ENCODE measurements at places on chromosomes 16 and 17.

GRCh38 chr17:142876-143784, 5.8 kb downstream of the SCGB1C2 start:
- DNase-seq: no peak

- no peak for DNase-seq
These were observed 835 bp downstream of the NME4 start for GRCh38 chr16:397736-398332.

DNA sequence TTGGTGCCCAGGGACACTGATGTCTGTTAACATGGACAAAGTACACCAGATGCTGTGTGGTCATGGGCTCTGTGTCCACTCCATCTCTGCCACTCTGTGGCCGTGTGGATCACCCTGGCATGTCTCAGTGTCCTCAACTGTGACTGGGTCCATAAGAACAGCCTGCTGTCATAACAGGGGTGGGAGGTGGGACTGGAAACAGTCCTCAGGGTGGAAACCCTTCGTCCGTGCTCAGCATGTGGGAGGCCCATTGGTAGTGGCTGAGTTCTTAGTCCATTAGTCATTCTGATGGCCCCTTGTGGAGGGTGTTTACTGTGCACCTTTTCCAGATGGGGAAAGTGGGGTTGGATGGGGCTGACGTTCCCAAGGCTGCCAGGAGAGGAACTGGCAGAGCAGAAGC, 12.8 kb downstream of the FLYWCH2 start:
- no peak for DNase-seq

- no peak for DNase-seq
These were observed 337.7 kb downstream of the TOX3 start for GRCh38 chr16:52209227-52209626.

DNA sequence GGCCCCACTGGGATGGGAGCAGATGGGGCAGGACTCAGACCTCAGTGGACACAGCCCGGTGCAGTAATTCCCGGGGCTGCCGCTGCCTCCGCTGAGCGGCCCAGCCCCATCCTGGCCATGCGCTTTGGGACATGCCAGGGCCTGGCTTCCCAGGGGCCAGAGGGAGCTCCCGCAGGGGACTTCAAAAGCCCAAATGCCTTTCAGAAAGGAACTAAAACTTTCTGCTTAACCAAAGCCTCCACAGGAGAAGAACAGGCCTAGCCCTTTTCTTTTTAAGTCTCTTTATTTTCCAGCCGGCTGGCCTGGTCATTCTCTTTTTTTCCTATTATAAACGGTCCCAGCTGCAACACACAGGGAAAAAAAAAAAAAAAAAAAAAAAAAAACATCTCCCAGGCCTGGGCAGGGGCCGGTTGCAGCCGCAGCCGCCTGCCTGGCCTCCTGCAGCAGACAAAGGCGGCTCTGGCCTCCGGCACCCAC, 10.7 kb upstream of the ZNF423 start:
- DNase-seq: no peak

GRCh38 chr16:4681471-4682083, 11.8 kb upstream of the NUDT16L1 start:
- no peak for DNase-seq

- no peak for DNase-seq
These were observed 6.7 kb downstream of the MNT start for GRCh38 chr17:2393954-2394749.

- no peak for DNase-seq
These were observed 7.9 kb downstream of the ERI2 start for GRCh38 chr16:20798364-20798763.

- no peak for DNase-seq
These were observed 1.6 kb downstream of the AMFR start for GRCh38 chr16:56423584-56424403.

GRCh38 chr17:68584581-68585303, 16.4 kb downstream of the FAM20A start:
- no peak for DNase-seq

DNA sequence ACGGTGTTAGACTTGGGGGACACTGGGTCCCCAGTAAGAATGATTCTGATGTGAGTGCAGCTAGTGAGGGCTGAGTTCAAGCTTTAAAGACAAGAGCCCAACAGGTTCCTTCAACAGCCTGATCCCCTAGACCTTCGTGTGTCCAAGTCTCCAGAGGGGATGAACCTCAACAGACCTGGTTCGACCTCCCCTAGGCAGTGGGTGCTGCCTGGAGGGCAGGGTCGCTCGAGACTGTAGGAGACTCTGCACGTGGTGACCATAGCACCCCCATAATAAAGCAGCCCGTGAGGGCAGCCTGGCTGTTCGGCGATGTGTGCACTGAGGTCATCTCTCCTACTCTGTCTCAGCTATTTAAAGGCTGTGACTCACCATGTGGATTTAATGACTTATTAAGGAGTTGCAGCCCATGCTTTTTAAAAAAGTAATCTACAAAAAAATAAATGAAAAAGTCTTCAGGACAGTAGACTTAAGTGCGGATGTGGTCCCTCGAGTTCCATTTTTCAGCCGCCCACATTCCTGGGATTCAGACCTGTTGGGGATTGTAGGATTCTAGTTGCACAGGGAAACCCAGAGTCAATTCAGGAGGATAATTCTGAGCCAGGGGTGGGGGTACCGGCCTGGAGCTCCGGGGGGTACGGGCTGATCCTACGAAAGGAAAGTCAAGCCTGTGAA, 23.4 kb upstream of the METRNL start:
- DNase-seq: no peak

GRCh38 chr16:3980253-3981111, 100.0 kb upstream of the CREBBP start:
- no peak for DNase-seq

- no peak for DNase-seq
These were observed 240.3 kb upstream of the IRX3 start for GRCh38 chr16:54526916-54527315.

- DNase-seq: no peak
These were observed 24.1 kb downstream of the ALOX15B start for GRCh38 chr17:8062807-8063483.

DNA sequence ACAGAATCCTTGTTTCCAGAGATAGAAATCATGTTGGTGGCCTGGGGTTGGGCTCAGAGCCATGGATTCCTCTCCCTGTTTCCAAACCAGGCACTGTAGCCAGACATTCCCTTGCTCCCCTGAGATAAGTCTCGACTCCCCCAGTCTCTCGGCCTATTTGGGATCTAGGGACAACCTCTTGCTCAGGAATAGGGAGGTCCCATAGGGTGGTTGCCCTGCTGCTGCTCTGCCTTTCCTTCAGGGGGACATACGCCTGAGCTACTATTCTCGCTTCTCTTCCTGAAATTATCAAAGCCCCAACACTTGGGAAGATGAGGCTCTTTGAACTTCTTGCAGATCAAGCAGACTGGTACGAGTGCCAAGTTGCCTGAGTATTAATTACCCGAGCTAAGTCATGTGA, 58.0 kb downstream of the TBX4 start:
- no peak for DNase-seq

DNA sequence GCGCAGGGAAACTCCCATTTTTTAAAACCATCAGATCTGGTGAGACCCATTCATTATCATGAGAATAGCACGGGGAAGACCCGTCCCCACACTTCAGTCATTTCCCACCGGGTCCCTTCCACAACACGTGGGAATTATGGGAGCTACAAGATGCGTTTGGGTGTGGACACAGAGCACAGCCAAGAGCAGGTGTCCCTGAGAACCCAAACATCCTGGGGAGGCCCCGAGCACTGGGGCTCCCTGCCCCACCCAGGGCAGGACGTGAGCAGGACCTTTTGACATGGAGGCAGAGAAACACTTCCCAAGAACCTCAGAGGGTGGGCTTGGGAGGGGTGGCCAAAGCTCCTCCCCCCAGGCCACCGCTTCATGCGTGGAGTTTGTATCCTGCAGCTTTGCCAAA, 89.9 kb upstream of the DNAH17 start:
- no peak for DNase-seq

GRCh38 chr17:67049025-67049739, 4.8 kb downstream of the CACNG1 start:
- no peak for DNase-seq

DNA sequence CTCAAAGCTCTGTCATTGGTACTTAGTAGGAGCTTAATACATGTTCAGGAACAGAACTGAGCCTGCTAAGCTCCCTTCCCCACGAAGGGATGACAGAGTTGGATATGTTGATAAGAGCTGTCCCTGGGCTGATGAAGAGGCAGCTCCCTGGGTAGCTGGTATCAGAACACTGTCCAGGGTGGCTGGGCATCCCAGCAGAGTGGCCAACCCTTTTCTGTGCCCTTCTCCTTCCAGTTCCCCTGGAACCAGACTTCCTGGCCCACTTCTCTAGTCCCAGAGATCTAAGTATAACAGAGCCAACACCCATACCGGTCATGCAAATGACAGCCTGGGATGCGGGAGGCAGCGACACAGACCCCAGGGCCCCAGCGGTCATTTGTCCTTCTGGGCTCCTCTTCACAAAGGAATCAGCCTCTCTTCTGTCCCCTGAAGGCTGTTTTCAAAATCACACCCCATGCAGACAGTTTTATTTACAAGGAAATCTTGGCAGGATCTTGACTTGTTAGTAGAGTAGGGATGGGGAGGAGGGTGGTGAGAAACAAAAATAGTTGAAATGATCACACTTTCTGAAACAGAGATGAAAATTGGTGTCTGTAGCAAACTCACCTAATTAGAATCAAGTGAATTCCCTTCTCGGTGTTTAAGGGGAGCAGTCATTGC, 1.4 kb upstream of the RHBDL3 start:
- DNase-seq: no peak

- DNase-seq: no peak
These were observed 23.4 kb downstream of the LPCAT2 start for GRCh38 chr16:55532227-55532626.

DNA sequence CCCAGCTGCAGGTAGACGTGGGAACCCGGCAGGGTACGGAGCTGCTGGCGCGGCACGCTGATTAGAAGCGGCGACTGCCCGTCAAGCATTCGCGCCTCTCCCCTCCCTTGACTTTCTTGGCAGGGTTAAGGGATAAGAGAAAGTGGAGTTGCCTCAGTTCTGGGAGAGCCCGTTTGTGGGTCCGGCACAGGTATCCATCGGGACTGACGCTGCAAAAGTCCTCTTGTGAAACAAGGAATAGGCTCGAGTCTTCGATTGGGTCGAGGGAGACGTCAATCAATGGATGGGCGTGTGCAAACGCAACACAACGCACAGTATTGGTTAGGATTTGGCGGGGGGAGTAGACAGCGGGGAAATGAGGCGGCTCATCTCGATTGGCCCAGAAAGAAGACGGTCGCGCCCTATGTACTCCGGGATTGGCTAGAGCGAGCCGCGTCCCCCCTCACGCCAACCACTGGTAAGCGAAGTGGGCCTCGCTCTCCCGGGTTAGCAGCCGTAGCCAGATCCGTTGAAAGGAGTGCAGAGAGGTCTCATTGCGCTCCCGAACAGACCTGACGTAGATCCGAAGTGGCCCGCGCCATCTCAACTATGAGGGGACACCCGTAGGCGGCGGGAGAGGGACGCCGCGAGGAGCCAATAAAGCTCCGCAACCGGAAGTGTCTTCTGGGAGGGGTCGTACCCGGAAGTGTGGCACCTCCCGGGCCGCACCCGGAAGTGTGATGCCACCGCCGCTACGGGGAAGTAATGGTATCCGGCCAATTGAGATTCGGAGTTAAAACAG, at the start of gene MON1B:
Gene MON1B (plus strand): TSS at position 713 of the 781 bp plus-strand sequence. CDS start 296 bp downstream, outside the sequence.
- DNase-seq: peak; percentile 85

GRCh38 chr17:42291129-42291528, 2.8 kb downstream of the STAT5A start:
- DNase-seq: no peak

DNA sequence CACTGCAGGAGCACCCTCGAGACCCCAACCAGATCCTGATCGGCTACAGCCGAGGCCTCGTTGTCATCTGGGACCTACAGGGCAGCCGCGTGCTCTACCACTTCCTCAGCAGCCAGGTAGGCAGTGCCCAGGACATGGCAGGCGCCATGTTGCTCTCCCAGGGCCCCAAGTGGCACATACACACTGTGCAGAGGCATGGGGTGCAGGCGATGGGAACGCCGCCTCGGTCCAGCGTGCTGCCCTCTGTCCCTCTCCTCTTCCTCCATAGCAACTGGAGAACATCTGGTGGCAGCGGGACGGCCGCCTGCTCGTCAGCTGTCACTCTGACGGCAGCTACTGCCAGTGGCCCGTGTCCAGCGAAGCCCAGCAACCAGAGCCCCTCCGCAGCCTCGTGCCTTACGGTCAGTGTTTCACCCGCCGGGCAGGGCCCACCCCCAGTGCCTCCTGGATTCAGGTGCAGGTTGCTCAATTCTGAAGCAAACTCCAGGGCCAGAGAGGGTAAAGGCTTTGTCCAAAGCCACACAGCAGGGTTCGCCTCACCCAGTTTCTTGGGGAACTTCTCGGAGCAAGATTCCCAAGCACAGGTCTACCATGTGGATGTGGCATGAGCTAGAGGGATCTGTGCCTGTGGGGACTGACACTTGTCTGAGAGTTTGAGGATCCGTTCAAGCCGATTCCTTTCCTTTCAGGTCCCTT, 24.4 kb upstream of the MYO15B start:
- DNase-seq: no peak

- no peak for DNase-seq
These were observed 4.0 kb upstream of the BRD7 start for GRCh38 chr16:50372611-50373344.

DNA sequence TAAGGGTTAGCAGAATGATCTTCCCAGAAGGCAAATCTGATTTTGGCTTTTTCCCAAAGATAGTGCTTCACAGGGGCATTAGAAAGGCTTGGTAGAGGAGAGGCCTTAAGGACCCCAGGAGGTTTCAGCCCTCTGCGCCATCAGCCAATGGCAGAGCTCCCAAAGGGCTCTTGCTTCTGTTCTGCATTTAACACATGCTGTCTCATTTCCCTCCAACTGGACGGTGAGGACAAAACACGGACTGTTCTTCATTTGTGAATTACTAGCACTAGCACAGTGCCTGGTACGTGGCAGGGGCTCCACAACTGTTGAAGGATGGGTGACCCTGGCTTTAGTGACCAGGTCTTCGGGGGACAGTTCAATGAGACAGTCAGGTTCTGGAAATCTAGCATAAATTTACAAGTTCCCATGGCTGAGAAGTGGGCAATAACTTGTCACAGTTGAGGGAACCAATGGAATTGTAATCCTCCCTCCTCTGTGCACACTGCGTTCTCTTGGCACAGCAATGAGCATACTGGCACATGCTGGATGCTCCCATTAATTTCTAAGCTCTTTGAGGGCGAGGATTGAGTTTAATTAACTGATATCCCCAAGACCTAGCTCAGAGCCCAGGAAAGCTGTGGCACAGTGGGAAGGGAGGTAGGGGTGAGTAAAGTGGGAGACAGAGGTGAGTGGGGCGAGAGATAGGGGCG, 45.4 kb downstream of the COG7 start:
- DNase-seq: no peak

DNA sequence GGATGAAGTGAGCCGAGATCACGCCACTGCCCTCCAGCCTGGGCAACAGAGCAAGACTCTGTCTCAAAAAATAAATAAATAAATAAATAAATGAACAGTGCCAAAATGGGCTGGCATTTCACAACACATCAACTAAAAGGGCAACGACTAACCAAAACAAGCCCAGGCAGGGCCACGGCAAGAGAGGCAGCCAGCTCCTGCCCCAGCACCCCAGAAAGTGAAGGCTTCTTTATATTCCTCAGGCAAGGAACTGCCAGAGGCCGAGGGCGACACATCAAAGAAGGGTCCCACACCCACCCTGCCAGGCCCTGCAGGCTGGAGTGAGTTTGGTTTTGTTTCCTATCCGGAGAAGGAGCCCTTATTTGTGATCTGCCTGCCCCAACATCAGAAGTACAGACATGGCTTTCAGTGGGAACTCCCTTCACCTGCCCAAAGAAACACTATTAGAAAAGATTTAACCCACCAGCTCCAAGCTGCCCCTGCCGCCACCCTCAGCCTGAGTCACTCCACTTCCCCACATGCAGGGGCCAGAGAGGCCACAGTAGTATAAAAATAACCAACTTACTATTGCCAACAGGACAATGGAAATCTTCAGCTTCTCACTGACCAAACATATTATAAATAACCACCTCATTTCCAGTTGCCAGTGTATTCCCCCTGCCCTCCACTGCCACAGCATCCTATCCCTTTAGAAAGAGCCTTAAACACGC, 8.0 kb downstream of the FBXO31 start:
- no peak for DNase-seq

All from activated CD4-positive, alpha-beta T cell treated with anti-CD3 and anti-CD28 coated beads for 24 hours (primary cell).